Myocyte (in vitro differentiated cells): ENCODE measurements at places on chromosomes 1 and 21. TPM values are rescaled to one million over a fixed set of nuclear protein-coding genes. Genes with fewer than 3 reads are reported as not detected.

The HNRNPU gene
- 214 and 222 TPM in 2 replicates for total RNA-seq

The PYHIN1 gene
- total RNA-seq = not detected in 2 replicates

The MYBPH gene
- total RNA-seq = 1,679 and 2,440 TPM in 2 replicates

DNA sequence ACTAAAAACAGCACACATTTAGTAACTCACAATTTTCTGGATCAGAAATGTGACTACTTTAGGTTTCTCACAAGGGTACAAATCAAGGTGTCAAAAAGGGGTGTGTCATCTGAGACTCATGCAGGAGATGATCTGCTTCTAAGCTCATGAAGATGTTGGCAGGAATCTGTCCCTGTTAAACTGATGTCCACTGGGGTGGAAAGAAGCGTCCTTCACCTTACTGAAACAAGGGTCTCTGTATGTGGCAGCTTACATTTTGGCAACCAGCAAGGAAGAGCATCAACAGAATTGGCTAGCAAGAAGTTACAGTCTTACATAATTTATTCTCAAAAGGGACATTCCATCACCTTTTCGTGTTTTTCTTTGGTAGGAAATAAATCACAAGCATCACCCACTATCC is 1223.8 kb downstream of the AMY1C start:
- no peak for DNase-seq

DNA sequence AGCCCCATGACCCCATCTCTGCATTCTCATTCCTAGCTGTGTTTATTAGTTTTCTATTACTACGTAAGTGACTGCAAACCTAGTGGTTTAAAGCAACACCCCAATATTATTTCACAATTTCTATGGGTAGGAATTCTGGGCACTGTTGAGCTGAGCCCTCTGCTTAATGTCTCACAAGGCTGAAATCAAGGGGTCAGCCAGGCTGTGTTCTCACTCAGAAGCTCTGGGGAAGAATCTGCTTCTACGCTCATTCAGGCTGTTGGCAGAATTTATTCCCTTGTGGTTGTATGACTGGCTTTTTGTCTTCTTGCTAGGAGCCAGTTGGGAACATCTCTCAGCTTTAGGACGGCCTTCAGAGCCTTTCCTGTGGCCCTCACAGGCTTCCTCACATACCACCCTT is 181.0 kb downstream of the GIPC2 start:
- DNase-seq = no peak

The TMPRSS15 gene
- 0.05 TPM in 1 of 2 replicates, not detected in the other for total RNA-seq

The ETNK2 gene
- total RNA-seq = 0.32 and 0.83 TPM in 2 replicates

DNA sequence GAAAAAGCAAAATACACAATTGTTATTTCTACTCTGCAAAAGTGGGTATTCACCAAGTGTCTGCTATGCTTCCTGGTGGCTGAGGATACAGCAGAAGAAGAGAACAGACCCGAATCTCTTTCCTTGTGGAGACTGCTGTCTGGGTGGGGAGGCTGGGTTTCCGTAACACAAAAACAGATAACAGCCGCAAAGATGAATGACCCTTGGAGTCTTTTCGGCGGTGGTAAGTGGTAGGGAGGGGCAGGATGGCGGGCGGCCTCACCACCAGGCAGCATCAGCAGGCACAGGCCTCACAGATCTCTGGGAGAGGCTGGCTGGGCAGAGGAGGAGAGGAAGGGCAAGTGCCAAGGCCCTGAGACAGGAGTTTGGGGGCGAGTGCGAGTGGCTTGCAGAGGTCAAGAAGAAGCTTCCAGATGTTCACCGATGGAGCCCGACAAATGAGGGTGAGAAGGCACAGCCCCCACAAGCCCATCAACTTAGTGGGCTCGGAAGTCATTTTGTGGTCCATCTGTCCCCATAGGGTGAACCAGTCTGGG is 164.2 kb downstream of the RHOU start:
- DNase-seq = no peak

DNA sequence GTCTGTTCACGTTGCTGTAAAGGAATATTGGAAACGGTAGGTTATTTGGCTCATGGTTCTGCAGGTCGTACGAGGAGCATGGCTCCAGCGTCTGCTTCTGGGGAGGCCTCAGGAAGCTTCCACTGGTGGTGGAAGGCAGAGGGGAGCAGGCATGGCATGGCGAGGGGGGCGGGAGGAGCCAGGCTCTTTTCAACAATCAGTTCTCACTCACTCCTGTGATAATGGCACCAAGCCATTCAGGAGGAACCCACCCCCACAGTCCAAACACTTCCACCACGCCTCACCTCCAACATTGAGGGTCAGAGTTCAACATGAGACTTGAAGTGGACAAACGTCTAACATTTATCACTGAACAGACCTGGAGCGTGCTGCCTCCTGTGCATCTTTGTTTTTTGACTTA is 141.2 kb downstream of the PGBD5 start:
- DNase-seq = no peak

The NUAK2 gene
- 0.70 and 0.88 TPM in 2 replicates for total RNA-seq

The CELA3B gene
- total RNA-seq = not detected in 2 replicates

The SRM gene
- total RNA-seq = 32.2 and 52.1 TPM in 2 replicates

GRCh38 chr1:57195436-57195941 is 228.4 kb downstream of the DAB1 start:
- DNase-seq = no peak
